ENCODE measurements at places on chromosomes 2 and 18.

DNA sequence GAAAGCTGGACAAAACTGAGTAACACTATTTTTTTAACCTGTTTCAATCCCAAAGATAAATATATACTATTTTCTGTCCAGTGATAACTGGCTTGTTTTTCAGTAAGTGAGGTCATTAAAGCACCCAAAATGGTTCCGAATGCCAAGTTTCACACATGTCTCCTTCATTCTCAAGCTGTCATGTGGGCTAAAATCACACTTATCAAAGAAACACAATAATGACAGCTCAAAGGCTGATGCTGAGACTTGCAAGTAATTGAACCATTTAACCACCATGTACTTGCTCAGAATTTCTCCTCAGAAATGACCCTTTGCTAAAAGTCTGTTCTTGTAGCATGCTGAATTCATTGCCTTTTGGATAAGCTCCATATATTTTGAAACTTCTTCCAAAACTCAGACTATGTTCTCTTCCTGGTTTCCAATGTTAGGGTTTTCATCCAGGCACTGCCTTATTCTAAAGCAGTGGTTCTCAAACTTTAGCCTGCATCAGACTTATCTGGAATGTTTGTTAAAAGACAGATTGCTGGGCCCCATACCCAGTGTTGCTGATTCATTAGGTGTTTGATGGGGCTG, 149.8 kb downstream of the VWC2L start:
- DNase-seq = no peak

DNA sequence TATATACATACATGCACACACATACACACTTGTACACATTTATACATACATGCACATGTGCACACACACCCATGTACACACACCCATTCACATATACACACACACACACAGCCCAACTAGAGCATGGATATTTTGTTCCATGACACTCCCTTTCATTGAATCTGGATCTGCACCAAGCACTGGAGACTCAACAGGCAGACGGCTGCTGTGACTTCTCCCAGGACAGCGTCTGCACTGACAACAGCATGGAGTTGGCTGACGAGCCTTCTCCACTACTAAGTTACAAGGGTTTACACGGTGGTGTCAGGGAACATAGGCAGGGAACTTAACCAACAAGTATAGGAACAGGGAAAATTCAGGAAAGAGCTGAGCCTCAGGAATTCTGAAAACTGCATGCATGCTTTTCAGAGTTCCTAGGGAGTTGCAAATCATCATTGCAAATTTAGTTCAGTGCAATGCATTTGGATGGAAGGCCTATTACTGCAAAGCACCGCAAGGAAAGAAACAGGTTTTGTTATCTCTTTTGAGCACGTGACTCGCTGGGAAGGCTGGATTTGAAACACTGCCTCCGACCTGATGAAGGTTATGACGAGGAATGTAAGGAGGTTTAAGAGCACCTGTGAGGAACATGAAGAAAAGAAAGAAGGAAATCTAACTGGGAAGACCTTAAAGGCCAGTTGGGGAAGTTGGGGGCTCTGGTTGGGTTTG, 35.9 kb downstream of the TMEM18 start:
- no peak for DNase-seq

- DNase-seq = no peak
Observed at GRCh38 chr18:13893418-13893760, 21.9 kb downstream of the MC2R start.

- DNase-seq = no peak
Observed at GRCh38 chr2:100136310-100136709, 6.1 kb downstream of the AFF3 start.

GRCh38 chr2:80482276-80482675, 177.7 kb upstream of the LRRTM1 start:
- DNase-seq = no peak

GRCh38 chr18:51867767-51868166, 472.2 kb upstream of the DCC start:
- no peak for DNase-seq

- DNase-seq = no peak
Observed at GRCh38 chr2:157894694-157895435, 18.7 kb upstream of the ACVR1 start.

DNA sequence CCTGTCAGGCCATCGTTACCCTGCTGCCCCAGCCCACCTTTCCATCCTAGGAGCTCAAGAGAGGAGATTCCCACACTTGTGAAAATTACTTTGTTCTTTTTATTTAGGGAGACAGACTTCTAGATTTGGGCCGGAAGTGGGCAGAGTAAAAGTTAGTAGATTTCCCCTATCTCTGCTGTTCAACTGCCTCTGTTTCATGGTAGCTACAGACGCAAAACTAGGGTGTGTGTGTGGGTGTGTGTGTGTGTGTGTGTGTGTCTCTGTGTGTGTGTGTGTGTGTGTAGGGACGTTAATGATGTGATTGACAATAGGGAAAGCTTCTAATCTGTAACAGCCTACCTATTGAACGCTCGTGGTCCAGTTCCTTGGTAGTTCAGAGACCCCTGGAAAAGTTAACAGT, 438 bp downstream of the PSMA8 start:
- no peak for DNase-seq

DNA sequence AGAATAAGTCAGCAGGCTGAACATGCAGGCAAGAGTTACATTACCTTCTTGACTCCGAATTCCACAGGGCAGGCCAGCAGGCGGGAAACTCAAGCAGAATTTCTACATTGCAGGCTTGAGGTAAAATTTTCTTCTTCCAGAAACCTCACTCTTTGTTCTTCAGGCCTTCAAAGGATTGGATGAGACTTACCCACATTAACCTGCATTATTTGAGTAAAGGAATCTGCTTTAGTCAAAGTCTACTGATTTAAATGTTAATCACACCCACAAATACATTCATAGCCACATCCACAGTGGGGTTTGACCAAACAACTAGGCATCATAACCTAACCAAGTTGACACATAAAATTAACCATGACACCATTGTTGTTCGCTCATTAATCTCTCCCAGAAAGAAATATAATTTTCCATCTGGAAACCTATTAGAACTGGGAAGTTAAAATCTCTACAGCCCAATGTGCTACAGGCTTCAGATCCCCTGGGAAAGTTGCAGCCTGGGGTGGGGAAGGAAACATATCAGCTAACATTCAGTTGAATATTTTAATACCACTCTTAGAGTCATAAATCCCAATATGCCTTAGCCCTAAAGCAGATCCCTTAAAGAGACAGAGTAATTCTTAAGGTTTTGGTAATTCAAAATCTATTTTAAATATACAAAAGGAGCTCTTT, 468.2 kb upstream of the TNP1 start:
- no peak for DNase-seq

DNA sequence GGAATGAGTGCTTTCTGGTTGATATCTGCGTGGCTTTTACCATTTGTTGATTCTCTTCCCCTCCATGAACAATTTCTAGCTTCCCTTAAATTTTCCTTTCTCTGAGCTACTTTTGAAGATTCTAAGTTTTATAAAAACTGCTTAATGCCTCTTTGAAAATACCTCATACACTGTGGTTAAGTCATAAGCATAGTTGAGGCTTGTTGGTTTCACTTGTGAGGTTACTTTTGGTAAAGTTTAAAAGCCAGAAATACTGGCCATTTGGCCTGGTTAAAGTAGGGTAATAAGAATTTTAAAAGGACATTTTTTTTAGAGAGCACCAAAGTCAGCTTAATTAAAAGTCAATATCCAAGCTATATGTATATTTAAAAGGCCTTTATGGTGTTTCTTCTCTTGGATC, 21.3 kb upstream of the CAPN13 start:
- DNase-seq = no peak

GRCh38 chr2:229130522-229130921, 140.6 kb downstream of the PID1 start:
- DNase-seq = no peak

DNA sequence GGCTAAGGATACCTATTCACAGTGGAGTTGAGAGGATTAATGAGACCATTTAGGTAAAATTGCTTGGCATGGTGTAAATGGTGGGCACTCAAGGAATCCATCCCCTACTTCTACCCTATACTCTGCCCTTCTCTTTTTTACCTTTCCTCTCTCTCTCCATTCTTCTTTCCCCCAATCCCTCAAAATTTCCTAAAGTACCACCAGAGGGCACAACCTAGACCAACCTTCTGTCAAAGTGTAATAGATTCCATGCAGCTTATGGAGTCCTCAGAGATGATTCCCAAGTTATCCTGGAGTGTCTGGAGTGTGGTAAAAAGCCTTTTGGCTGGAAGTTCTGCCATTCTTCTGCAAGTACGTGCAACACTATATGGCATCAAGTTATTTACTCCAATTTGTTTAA, 33.0 kb upstream of the CCDC195 start:
- no peak for DNase-seq

- DNase-seq = no peak
Observed at GRCh38 chr18:7626175-7626921, 59.2 kb downstream of the PTPRM start.

DNA sequence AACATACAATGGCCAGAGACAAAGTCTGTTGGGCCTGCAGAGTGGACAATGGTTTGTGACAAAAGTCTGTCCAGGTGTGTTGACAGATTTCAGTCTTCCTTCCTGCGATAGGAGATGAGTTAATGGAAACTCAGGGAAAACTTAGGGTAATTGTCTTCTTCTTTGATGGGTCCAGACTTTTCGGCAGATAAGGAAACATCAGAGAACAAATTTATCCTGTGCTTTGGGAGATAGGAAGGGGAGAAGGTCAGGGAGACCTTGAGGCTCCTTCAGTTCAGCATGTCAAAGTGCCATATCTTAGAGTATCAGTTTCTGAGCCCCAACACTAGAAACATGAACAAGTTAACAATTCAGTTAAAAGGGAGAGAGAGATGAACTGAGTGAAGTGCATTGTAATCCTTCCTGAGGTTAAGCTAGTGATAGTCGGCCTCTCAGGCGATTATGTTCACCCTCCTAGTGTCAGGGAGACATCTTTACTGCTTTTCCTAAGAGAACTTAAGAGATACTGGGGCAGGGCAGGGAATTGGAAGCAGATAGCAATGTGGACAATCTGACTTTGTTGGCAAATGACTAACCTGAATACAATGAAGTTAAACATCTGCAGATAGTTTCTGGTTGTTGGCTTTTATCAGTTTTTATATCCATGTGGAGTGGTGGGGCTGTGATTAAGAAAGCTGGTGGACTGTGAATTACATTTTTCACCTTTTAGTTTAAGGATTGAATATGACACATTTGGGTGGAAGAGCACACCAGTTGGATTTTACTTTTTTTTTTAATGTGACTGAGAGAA, 248.8 kb upstream of the FN1 start:
- DNase-seq = no peak

GRCh38 chr2:216618785-216619184, 14.4 kb upstream of the IGFBP2 start:
- DNase-seq = no peak

- DNase-seq = no peak
Observed at GRCh38 chr2:241137276-241138190, 11.7 kb downstream of the PASK start.

DNA sequence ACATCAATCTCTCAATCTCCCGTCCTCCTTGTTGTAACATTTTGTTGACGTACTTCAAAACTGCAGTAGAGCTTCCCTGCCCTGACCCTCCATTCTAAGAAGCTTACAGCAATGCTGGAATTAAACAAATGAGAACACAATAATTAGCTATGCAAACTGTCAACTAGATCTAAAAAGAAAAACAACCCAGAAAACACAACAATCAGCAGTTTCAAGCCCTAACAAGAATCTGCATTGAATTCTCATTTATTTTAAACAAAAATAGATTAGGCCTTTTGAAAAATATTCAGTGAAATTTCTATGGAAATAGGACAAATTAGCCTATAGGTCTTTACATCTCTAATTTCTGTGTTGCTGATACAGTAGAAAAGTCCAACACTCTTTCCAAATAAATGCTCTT, 807.0 kb upstream of the FSHR start:
- no peak for DNase-seq

DNA sequence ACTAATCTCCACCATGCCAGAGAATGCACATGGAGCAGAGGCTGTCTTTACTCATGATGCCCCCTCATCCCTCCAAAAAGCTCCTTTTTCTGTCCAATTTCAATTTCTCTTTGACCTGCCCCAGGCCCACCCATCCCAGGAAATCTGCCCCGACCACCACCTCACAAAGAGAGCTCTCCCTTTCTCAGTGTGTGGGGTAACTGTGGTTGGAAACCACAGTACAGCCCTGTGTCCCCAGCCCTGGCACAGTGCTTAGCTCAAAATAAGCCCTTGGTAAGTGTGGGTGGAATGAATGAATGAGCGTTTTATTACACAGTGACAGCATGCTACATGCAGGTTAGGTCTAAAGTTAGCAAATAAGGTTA, 43.7 kb upstream of the CAB39 start:
- no peak for DNase-seq

DNA sequence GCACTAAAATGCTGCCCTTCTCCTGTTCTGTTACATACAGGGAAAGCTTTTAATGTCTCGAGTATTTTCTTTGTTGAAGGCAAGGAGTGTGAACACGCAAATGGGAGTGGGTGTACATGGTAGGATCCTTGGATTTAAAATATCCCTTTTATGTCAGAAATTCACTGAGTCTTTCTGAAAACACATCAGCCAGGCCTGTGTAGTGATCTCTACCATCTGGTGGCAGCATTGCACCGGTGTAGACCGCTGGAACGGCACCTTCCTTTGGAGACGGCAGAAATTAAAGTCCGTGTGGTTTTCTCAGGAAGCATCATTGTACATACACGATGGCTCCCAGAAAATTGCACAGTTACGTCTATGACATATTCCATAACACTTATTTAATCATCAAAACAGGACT, 515.8 kb downstream of the GALR1 start:
- DNase-seq = no peak

DNA sequence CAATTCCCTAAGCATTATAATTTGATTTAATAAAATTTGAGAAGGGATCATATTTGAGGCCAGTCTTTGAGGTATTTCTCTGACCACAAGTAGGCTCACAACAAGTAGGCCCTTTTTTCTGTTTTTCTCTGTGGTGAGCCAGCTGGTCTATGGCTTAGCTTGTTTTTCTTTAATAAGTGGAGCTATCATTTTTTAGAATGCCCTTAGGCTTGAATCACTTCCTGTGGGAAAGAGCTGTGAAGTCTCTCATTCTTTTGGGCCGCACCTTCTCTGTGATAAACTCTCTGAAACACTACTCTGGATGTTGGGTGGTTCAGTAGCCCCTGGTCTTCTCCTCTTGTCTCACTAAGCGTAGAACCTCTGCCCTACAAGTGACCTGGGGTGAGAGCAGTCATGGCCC, 235.9 kb downstream of the SUCLG1 start:
- no peak for DNase-seq

GRCh38 chr2:67524213-67524612, 127.1 kb downstream of the ETAA1 start:
- DNase-seq = no peak

Data from activated CD8-positive, alpha-beta memory T cell treated with anti-CD3 and anti-CD28 coated beads for 4 hours (primary cell).